ENCODE measurements at places on chromosomes 13 and 19. TPM values are rescaled to one million over a fixed set of nuclear protein-coding genes. Genes with fewer than 3 reads are reported as not detected.

GRCh38 chr13:31334994-31335557 is 135.3 kb downstream of the B3GLCT start:
- no peak for DNase-seq

DNA sequence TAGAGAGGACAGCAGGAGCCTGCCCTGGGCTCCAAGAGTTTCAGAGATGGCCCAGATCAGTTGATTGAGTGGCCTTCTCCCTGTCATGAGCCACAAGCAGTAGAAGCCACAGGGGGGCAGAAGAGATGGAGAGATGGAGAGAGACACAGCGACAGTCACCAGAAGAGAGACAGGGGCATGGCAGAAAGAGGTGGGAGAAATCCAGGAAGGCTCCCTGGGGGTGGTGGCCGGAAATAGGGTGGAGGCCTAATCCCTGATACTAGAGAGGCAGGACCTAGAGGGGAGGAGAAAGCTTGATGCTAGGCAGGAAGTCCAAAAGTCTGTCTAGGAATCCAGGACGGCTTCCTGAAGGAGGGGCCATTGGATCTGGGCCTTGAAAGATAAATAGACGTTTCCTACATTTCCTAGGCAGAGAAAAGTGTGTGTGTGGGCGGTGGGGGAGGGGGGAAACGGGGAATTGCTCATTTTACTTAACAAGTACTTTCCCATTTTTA is 9.6 kb upstream of the TPM4 start:
- DNase-seq: no peak

DNA sequence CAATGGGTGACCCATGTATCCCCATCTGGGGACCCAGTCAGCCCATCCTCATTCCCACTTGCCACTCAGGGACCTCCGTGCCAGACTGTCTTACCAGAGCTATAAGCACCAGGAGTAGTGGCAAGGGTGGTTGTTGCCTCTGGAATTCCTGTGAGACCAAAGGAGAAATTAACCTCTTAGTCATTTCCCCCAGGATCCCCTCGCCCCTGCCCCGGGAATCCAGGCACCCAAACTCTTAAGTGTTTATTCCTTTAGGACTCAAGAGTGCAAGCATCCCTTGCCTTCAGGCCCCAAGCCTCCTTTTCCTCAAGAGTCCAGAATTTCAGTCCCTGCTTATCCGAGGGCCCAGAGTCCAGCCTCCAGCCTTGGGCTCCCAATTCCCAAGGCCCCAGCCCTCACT is 9.2 kb downstream of the NTN5 start:
- DNase-seq: no peak

The NBEA gene
- 17.8 TPM for polyA plus RNA-seq

DNA sequence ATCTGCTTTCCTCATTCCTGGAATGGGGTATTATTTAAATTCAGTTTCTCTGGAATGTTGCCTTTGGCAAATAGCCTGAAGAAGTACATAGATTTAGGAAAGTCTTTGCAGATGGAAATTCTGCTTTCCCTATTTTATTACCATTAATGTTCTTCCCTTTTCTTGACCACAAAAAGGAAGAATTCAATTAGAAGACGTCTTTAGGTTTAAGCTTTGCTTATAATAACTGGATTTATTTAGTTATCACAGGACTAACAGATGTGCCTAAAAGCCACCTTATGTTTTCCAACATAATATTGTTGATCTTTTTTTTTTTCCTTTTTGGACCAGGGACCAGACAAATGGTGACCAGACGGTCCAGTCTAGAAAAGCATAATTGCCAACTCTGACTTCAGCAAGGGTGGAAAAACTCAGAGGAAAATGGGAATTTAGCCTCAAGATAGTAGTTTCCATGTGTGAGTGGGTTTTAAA is 210.1 kb upstream of the SPRY2 start:
- no peak for DNase-seq

GRCh38 chr19:7908742-7909461 is 5.2 kb downstream of the MAP2K7 start:
- DNase-seq: no peak

The XPO4 gene
- polyA plus RNA-seq: 18.9 TPM

DNA sequence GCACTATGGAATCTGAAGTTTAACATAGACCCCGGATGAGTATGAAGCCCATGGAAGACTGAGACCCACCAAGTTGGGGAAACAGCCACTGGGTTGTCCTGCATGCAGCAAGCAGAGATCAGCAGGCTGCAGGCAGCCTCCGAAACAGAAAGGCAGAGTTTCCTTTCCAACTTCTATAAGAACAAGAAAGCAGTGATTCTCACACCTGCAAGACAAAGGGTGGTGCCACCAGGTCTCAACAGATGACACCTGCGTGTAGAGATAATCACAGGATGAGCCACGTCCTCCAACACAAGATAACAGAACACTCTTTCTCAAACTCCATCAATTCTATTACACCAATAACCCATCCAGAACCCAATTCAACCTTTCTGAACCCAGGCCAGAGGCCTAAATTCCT is 457.9 kb downstream of the FOXO1 start:
- no peak for DNase-seq

DNA sequence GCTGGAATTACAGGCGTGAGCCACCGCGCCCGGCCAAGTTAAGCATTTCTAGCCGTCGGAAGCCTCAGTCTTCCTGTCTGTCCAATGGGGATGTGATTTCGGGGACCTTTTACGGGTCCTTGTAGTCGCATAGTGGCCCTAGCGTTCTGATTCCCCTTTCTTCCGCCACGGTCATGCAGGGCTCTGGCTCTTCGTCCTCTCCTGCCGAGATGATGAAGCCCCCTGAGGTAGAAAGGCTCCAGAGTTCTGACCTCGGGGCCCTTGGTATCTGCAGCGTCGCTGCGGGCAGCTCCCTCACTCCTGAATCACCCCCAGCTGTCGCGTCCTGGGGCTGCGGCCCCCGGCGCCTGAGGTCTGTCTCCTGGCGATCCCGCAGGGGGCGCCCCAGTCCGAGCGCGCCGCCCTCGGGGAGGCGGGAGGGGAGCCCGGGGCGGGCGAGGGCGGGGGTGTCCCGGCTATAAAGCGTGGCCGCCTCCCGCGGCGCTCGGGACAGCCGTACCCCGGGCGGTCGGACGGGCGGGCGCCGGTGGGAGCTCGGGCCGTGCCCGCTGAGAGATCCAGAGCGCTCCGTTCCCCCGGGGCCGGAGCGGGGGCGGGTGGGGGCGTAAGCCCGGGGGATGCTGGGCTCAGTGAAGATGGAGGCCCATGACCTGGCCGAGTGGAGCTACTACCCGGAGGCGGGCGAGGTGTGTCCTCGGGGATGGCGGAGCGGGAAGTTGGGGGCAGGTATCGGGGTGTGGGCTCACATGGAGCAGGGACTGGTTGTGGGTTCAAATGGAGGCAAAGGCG is at the start of gene FOXA3:
Gene FOXA3, plus strand, starts transcription at position 487 of the 789 bp plus-strand sequence. Its CDS starts 131 bp downstream, at position 618.
- DNase-seq: no peak

GRCh38 chr13:109773276-109773675 is 13.1 kb downstream of the IRS2 start:
- no peak for DNase-seq

- DNase-seq: no peak
These were observed 68.7 kb downstream of the ZAR1L start for GRCh38 chr13:32246468-32246867.

The FRY gene
- 60.4 TPM for polyA plus RNA-seq

DNA sequence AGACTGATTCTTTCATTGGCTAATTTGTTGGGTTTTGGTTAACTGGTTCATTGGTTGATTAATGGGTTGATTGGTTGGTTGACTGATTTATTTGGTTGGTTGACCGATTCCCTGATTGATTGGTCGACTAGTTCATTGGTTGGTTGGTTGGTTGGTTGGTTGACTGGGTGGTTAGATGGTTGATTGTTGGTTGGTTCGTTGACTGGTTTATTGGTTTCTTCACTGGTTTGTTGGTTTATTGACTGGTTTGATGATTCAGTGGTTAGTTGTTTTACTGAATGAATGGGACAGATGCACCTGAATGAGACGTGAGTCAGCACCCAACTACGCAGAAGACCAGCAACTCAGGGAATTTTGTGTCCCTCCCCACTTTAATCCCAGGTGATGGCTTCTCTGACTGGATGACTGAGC is 2.7 kb upstream of the NUP62 start:
- DNase-seq: no peak

- DNase-seq: no peak
These were observed 918 bp downstream of the TMEM190 start for GRCh38 chr19:55377356-55378131.

- no peak for DNase-seq
These were observed 6.7 kb downstream of the AKAP8 start for GRCh38 chr19:15372891-15373301.

- no peak for DNase-seq
These were observed 526.9 kb downstream of the MYO16 start for GRCh38 chr13:109156181-109156935.

The LRP3 gene
- 30.7 TPM for polyA plus RNA-seq

DNA sequence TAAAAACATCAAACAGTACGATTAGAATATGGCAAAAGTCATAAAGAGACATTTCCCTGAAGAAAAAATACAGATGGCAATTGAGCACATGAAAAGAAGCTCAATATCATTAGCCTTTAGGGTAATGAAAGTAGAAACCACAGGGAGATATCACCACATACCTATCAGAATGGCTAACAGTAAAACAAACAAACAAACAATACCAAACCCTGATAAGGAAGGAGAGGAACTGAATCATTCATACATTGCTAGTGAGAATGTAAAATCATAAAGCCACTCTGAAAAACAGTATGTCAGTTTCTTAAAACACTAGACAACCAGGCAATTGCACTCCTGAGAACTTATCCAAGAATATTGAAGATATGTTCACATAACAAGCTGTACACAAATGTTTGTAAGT is 1342.5 kb upstream of the SLC10A2 start:
- DNase-seq: no peak

The IFNL2 gene
- not detected for polyA plus RNA-seq

DNA sequence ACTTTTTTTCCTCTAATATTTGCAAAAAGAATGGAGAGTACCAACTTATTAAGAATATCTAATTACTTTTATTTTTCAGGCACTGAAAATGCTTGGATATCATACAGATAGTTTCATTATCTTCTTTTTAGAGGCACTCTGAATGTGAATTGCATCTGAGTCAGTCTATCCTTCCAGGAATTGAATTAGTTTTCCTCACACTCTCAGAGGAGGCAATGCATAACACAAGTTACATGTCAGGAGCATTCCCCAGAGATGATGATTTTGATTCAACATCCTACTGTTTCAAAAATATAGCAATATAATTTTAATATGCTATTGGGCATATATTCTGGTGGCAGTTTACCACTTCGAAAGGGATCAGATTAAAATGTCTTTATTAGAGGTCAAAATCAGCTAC is 1315.4 kb downstream of the PCDH9 start:
- no peak for DNase-seq

The LHB gene
- polyA plus RNA-seq: 0.29 TPM

The KLK12 gene
- not detected for polyA plus RNA-seq

- DNase-seq: no peak
These were observed 11.2 kb upstream of the GNA15 start for GRCh38 chr19:3124630-3125029.

DNA sequence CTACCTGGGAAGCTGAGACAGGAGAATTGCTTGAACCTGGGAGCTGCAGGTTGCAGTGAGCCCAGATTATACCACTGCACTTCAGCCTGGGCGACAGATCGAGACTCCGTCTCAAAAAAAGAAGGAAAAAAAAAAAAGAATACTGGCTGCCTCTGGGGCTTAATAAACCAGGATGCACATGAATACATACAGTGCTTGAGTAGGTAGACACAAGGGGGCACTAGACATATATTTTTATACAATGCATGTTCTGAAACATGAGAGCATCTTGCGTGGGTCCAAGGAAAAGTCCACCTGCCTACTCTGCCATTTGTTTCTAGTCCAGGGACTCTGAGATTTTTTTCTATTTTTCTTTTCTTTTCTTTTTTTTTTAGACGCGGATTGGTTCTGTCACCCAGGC is 31.2 kb downstream of the KEAP1 start:
- no peak for DNase-seq

The ZNF497 gene
- 3.7 TPM for polyA plus RNA-seq

DNA sequence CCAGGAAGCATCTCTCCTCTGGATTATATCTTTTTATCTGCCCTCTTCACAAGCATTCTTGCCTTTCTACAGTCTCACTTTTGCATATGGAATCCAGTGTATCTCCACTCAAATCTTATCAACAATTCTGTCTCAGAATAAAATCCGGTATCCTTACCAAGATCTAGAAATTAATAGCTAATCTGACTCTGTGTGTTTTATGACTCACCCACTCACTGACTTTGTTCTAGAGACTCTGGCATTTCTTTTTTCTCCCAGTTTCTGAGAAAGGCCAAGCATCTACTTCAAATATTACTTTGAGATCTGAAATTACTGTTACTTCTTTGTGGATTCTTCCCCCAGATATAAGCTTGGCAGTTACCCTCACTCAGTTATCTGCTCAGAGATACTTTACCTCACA is 913.5 kb upstream of the ATXN8OS start:
- DNase-seq: no peak

DNA sequence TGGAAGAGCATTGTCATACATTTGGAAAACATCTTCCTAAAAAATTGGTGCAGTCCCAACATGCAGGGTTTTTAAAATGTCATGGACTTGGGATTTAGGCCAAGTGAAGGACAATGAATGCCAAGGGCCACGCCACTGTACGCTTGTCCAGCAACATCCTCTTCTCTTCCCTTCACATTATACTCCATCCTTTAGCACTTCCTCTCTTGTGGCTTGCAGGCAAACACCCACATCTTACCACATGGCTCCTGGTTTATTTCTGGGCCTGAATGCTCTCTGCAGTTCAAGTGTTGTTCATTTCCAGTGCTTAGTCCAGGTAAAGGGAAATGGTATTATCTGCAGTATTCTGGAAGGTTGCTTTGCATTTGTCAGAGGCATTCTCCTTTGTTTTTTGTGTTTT is 45.0 kb downstream of the CBY2 start:
- no peak for DNase-seq

The ODAD3 gene
- polyA plus RNA-seq: 1.5 TPM

GRCh38 chr19:38055010-38055409 is 148.0 kb downstream of the SIPA1L3 start:
- DNase-seq: no peak

DNA sequence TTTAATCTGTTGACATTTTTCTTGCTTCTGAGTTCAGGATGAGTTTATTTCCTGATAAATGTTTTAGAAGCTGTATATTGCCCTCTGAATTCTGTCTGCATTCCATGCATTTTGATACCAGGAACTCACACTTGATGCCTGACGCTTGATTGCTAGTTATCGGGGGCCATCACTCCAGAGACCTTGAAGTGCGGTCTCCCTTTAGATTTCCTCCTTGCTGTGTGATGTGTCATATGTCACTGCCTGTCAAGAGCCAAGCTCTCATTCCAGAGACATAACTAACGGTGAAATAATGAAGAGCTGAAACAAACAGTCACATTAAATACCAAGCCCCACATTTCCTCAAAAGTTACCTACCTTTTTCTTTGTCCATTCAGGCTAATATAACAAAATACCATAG is 155.5 kb downstream of the TNFSF13B start:
- DNase-seq: no peak

DNA sequence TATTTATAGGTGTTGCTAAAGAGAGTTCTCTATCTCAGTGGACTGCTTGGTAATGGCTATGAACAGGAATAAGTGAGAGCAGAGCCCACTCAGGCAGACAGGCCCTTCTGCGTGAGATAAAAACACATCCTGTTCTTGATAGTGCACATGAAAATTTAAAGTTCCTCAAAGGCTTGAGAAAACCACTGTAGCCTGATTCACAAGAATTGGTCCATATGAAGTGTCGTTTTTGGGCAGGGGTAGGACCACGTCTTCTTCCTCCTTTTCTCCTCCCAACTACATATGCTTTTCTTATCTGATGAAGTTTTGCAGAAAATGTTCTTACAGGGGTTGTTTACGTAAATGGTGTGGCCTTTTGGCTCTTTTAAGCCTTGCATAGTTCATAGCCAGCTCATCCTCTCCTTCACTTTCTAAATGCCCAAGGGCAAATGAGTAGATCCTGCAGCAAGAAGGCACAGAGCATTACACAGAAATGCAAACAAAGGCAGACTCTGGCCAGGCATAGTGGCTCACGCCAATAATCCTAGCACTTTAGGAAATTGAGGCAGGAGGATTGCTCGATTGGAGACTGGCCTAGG is 53.8 kb downstream of the RNF6 start:
- no peak for DNase-seq
